RCC 7860 (cell line): ENCODE measurements at places on chromosomes 7 and 10.

GRCh38 chr7:89077992-89078391 is 282.5 kb upstream of the TEX47 start:
- DNase-seq, result no peak

- DNase-seq, result no peak
Observed at GRCh38 chr7:69335331-69335730, 262.9 kb upstream of the AUTS2 start.

DNA sequence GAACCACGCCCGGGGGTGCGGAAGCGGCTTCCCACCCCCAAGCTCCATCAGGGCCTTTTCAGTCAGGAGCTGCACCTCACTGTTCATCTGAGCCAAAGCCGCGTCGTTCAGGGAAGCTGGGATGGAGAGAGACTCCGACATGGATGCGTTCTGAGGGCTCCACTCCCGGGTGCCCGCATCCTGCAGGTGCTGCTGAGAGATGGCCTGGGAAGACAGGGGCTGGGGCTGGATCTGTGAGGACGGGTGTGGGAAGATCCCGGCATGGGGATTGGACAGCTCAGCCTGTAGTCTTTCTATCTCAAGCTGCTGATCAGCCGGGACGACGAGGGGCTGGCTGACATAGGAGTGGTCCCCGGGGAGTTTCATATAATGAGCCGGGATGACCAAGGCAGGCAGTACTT is 45.0 kb upstream of the NMT2 start:
- no peak for DNase-seq

- no peak for DNase-seq
Observed at GRCh38 chr10:93678805-93679587, 23.4 kb downstream of the FRA10AC1 start.

- DNase-seq, result peak; percentile 71
Observed at GRCh38 chr10:77943121-77943901, 16.8 kb upstream of the DLG5 start.

DNA sequence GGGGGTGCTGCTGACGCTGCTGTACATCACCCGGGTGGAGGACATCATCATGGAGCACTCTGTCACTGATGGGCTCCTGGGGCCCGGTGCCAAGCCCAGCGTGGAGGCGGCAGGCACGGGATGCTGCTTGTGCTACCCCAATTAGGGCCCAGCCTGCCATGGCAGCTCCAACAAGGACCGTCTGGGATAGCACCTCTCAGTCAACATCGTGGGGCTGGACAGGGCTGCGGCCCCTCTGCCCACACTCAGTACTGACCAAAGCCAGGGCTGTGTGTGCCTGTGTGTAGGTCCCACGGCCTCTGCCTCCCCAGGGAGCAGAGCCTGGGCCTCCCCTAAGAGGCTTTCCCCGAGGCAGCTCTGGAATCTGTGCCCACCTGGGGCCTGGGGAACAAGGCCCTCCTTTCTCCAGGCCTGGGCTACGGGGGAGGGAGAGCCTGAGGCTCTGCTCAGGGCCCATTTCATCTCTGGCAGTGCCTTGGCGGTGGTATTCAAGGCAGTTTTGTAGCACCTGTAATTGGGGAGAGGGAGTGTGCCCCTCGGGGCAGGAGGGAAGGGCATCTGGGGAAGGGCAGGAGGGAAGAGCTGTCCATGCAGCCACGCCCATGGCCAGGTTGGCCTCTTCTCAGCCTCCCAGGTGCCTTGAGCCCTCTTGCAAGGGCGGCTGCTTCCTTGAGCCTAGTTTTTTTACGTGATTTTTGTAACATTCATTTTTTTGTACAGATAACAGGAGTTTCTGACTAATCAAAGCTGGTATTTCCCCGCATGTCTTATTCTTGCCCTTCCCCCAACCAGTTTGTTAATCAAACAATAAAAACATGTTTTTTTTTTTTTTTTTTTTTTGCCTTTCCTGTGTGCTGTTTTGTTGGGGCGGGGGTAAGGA is 55.8 kb downstream of the TSPAN15 start:
- DNase-seq, result no peak

- no peak for DNase-seq
Observed at GRCh38 chr10:17585016-17585415, 32.2 kb downstream of the HACD1 start.

DNA sequence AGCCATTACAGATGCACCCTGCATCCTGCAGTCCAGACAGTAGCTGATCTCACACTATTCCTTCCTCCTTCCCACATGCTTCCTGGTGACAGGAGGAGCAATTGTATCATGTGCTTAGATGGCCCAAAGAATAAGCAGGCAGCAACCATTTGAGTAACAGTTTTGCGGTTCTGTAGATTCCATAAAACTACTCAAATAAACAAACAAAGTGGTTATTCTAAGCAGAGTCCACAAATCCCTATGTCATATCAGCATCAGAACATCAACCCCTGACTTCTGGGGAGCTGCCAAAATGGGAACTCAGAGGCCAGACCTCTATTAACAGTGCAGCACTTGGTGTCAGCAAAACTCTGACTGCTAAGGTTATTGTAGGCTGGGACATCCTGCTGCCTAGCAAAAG is 226.0 kb downstream of the SORCS1 start:
- DNase-seq, result no peak

DNA sequence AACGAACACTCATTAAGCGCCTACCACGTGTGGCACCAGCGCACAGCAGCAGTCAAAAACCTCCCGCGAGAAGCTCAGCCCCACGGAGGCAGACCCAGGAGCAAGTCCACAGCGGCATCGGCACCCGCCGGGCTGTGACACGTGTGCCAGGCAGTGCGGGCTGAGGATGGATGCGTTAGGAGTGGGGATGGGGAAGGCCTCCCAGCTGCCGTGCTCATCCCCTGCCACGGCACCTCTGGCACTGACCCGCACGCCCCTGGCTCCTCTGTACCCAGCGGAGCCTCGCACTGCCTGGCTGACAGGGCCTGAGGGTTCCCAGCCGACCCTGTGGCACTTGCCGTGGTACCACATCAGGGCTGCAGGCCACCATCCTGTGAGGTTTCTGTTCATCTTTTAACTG is 16.8 kb downstream of the CFAP46 start:
- no peak for DNase-seq

GRCh38 chr10:48450233-48450740 is 143.8 kb downstream of the MAPK8 start:
- no peak for DNase-seq
